ENCODE measurements at places on chromosomes 4 and X.
A peak's percentile ranks its signal among the peaks of the same experiment; 100 is the strongest.

DNA sequence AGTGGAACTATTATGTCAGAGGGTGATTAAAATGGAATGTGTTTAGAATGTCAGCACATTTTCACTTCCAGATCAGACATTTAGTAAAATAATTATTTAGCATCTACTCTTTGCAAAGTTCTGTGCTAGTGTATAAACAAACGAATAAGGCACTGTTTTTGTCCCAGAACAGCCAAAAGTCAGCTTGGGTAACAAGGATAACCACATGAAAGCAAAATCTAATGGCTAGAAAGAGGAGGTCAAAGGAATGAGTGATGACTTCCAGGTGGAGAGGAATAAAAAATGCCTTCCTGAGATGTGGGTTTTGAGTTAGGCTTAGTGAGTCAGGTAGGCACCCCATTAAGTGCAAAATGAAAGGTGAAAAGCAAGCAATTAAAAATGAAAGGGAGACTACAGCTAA, 112.6 kb downstream of the ATP10D start:
- no peak for DNase-seq

DNA sequence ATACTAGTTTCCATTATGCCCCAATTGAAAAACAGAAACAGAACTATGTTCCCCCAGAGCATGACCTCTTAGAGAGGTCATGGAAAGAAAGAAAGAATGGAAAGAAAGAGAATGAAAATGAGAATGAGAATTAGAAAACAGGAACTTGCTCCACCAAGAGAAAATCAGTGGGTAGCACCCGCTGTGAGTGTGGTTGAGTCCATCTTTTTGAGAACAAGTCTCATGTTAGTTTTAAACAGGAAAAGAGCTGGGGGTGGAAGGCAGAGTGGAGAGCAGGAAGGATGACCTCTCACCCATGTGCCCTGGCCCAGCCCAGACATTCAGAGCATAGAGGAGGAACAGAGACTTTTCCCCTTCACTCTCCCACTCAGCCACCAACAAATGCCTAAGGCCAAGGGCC, 4.9 kb downstream of the GSX2 start:
- no peak for DNase-seq

GRCh38 chr4:48490012-48490679, at the start of gene ZAR1:
ZAR1 (plus strand) TSS chr4:48490252; CDS start chr4:48490292, 40 bp downstream.
- no peak for DNase-seq

DNA sequence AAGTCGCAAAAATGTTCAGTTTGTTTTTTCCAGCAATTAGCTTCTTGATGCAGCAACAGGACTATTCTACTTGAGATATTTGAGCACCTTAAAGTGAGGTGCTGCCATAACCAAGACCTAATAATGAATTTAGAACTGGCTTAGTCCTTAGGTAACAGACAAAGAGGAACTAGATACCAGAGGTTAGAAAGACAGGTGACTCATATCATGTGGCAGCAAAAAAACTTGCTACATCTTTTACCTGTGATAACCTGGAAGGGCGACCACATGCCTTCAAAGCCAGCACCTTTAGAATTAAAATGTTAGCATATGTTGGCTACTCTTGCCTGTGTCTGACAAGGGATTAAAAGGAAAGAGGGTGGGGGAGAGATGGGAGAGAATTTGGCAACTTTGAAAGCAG, 90.4 kb downstream of the ARHGAP6 start:
- no peak for DNase-seq

GRCh38 chrX:10099411-10099810, 57.4 kb upstream of the CLCN4 start:
- no peak for DNase-seq

- no peak for DNase-seq
These were observed 173.6 kb downstream of the CORIN start for GRCh38 chr4:47664051-47664826.

DNA sequence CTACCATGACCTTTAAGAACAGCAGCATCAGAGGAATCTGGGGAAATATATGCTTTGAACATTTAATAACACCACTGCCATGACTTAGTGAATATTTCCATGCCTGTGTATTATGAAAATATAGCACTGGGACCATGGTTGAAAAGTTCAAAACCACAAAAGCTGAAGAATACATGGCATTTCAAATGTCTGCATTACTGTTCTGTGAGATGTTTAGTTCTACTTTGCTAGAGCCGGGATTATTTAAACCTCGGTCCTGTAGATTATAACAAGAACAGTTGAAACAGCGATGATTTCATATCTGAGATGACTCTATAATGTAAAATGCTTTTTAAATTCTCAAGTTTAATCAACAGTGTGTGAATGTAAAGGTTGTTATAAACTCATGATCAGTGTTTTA, 126.7 kb upstream of the AGA start:
- DNase-seq: no peak

GRCh38 chrX:6941041-6941440, 206.5 kb upstream of the STS start:
- no peak for DNase-seq

- DNase-seq: peak; percentile 6
These were observed 101.3 kb downstream of the TBL1X start for GRCh38 chrX:9566150-9566621.

GRCh38 chrX:53479301-53479700, 45.1 kb upstream of the HSD17B10 start:
- DNase-seq: no peak

DNA sequence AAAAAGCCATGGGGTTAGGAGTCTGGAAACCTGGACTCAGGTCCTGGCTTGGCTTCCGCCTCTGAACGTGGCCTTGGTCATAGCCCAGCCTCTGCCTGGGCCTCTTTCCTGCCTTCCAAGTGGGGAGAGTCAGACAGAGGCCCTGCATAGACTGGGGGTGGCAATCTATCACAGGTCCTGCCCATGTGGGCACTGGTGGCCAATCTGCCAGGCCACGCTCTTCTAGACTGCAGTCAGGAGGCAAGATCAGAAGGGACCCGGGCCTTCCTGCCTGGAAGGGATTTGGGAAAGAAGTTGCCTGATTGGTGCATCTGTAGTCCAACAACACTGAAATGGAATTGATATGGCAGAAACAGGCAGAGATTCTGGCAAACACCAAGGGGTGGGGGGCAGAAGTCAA, 46.1 kb downstream of the CNGA2 start:
- no peak for DNase-seq

DNA sequence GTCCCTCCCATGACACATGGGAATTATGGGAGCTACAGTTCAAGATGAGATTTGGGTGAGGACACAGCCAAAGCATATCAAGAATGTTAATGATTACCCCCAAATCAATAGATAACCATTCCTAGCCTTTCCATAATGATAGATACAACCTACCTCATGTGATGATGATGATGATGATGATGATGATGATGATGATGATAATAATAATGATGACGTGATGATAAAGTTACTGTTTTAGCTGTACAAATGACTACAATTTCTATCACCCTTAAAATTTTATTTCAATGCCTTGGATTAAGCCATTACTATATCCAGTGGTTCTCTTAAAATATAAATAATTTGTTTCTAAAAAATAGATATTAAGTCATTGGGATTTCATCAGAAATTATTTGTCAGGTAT, 55.2 kb upstream of the NLGN4X start:
- no peak for DNase-seq

GRCh38 chr4:46550471-46550870, 160.5 kb upstream of the GABRA2 start:
- DNase-seq: no peak

DNA sequence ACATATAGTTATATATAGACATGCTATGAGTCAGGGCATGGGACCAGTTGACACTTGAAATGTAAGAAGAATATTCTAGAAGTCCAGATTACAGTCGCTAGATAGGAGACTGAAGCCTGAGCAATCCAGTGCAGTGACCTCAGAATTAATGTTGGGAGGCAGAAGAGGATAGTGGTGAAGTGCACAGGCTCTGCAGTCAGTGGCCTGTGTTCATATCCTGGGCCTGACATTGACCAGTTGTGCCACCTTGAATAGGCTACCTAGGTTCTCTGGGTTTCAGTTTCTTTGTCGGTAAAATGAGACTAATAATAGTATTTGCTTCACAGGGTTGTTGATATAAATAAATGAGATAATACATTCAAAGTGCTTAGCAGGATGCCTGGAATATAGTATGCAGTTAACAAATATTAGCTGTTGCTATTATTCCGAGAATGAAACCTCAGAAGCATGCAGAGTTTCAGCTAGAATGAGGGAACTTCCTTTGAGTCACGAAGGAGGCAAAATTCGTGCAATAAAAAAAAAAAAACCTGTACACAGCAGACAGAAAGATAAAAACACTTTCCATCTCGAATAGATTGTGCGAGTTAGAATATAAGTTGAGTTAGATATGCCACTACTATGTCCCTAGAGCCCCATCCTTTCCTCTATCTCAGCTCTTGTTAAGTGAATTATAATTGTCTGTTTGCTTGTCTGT, 4.0 kb upstream of the SH2D1A start:
- DNase-seq: peak; percentile 57

DNA sequence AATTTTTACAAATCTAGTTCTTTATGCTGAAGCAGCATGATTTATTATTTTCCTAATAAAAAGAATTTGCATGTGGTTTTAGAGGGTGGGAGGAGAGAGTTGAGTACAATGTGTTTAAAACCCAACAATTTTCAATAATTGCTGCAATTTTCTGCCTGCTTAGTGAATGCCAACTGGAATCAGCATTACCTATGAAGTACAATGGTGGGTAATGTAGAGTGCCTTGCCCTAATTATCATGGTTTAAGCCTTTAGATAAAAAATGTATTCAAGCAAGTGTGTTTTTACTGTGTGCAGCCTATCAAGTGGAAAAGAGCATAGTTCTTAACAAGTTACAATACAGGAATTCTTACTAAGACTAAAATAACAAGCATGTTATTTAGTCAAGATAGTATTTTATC, 77.9 kb upstream of the ANKRD50 start:
- DNase-seq: no peak

- DNase-seq: peak; percentile 29
These were observed 249.6 kb downstream of the OPHN1 start for GRCh38 chrX:68183612-68184214.

Measured in CD4-positive, alpha-beta T cell treated with Interleukin-2 at 100 ng/mL for 4 hours (primary cell).